Activated naive CD4-positive, alpha-beta T cell treated with anti-CD3 and anti-CD28 coated beads, Interleukin-2, amount 10 ng/mL, durations not matched to agents 7 days and 5 days (primary cell): ENCODE measurements at places on chromosomes 2 and 18.

DNA sequence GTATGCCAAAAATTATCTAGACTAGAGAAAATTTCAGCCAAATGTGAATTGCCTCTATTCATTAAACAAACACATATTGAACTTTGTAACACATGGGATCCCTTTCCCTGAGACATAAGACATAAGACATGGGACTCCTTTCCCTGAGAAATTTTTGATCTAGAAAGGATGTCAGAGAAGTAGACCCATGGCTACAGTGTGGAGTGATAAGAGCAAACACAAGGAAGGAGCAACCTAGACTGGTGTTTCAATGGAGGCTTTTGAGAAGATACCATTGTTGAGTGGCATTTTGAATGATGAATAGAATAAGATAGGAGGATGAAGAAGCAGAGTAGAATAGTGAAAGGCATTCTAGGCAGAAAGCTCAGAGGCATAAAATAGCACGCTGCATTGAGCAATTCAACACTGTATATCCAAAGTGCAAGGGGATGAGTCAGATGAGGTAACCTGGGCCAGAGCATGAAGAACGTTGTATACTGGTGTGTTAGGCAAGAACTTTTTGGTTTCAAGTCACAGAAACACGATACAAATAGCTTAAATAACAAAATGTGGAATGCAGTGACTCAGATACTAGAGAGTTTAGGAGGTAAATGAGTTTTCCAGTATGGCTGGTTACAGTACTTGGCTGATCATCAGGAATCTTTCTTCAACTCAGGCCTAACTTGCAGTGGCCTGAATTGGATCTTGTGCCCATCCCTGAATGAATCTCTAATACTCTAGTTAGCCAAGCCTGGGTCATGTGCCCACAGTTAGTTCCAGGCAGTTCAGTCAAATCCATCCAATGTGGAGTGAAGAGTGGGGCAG lies 129.8 kb upstream of the TANK start:
- no peak for DNase-seq

DNA sequence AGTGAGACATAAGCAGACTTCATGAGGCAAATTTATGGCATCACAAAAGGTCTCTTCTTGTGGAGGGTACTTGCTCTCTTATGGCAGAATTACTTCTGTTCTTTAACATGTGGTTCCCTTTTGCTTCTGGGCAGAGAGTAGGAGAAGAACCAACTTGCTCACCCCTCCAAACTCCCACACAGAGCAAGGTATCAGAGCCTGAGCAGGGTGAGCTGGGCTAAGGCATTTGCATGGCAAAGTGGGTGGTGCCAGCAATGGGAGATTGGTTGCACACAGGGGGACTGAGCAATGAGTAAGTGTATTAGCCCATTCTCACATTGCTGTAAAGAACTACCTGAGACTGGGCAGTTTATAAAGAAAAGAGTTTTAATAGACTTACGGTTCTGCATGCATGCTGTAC lies 64.2 kb upstream of the ITGB6 start:
- DNase-seq: no peak

DNA sequence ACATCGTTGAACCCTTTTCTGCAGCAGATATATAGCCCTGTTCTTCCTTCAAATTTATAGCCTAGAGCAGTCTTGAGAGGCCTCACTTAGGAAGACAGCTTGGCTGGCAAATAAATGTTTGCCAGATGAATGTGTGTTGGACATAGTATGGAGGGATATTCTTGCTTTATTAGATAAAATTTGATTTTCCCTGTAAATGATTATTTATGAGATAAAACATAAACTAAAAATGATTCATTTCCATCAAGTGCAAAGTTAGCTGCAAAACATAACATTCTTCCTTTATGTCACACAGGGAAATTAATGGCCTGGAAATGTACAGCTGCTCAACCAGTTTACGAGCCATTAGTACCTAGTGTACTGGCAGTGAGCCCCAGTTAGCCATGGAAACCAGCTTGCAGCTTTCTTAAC lies 82.5 kb downstream of the LIMS1 start:
- DNase-seq: no peak

- DNase-seq: no peak
Observed at GRCh38 chr2:47720559-47720958, 62.4 kb upstream of the MSH6 start.

GRCh38 chr18:32086881-32087280 lies 4.8 kb upstream of the RNF138 start:
- DNase-seq: no peak

GRCh38 chr2:190376591-190377245 lies 31.4 kb upstream of the MFSD6 start:
- no peak for DNase-seq

GRCh38 chr2:86671337-86671981 lies 47.8 kb upstream of the RNF103 start:
- DNase-seq: no peak

DNA sequence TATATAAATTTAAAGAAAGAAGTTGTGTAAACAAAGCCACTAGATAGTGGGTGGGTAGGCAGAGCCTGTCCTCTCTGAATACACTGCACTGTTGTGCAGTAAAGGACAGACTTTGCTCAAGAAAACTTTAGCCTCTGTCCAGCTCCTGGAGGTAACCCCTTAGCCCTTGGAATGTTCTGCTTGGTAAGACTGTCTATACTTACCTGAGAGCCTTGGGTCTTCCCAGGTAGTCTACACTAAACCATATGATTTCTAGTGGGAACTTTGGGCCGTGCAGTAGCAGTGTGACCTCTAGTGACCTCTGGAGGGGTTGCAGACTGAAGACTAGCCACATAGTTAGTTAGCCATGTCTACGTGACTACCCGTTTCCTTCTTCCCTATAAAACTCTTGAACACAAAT lies 678.3 kb upstream of the NRXN1 start:
- DNase-seq: no peak

GRCh38 chr2:230439590-230439989 lies 23.6 kb downstream of the SP100 start:
- no peak for DNase-seq

GRCh38 chr18:39380866-39381265 lies 1815.3 kb upstream of the CELF4 start:
- no peak for DNase-seq

DNA sequence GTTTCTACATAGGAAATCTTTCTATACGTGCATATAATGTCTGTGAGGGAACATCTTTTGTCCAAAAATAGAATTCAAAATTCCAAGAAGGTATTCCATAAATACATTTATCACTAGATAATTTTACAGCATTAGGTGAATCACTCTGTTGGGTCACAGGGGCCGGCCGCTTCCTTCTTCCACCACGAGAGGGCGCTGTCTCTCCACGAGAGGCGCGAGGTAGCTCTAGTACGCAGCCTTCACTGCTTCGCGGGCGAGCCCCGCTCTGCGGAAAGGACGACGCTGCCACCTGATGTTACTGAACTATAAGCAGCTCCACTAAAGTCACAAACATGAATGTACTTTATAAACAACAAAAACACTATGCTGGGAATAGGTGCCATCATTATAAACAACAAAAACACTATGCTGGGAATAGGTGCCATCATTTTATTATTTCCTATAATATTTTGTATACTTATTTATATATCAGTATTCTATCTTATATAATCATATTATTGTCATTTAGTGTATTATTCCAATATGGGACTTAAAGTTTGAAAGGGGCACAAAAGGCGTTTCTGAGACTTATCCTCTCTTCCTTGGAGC lies 69.4 kb upstream of the REV1 start:
- DNase-seq: peak; percentile 87

DNA sequence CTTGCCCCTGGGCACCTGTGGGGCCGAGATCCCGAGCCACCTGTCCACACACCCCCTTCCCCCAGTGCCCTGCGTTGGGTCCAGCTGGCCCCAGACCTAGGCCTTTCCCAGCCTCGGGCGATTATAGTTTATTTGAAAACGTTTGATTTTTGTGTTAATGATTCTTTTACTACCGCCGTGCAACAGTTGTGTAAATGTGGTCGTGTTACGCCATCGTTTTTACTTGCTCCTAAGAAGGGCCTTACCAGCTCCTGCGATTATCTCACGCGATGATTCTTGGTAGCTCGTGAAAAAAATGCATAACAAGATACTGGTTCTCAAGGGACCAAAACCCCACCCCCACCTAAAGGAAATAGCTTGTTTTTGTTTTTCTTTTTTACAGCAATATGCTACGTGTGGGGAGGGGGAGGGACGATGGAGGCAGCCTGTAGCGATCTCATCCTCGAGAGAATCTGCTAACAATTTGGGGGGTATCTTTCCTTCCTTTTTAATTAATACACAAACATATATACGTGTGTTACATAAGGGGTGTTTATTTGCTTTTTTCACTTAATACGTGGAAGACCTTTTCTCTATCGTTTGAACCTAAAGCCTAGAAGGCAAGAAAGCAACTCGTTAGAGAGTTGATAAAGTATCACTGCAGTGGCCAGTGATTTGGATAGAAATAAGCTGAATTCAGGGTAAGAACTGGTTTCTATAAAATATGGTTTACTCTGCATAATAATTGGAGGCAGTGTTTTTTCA lies 1.0 kb downstream of the ZDBF2 start:
- peak; percentile 49 for DNase-seq

- no peak for DNase-seq
Observed at GRCh38 chr2:174561972-174562370, 35.6 kb downstream of the WIPF1 start.
